Hematopoietic multipotent progenitor cell treated with erythropoietin and hydrocortisone succinate and interleukin-3 and kit ligand, for 6 days (in vitro differentiated cells): ENCODE measurements at places on chromosomes 4 and X.
A peak's percentile ranks its signal among the peaks of the same experiment; 100 is the strongest.

DNA sequence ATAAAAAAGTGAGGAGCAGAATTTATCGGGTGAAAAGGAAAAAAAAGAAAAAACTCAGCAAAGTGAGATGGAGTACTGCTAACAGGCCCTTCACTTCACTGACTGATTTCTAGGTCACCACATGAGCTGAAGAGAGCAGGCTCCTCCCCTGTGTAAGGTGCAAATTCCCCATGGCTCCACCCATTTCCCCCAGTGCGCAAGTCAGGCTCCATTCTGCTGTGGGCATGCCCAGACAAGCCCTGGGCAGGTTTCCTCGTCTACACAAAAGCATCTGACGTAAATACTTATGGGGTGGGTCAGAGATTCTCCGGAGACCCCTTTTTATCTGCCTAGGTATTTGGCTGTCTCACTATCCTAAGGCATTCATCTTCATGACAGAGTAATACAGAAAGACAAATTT is 157.9 kb downstream of the MAGEB5 start:
- DNase-seq, result no peak

- no peak for DNase-seq
Observed at GRCh38 chr4:176436293-176436973, 116.7 kb downstream of the SPCS3 start.

DNA sequence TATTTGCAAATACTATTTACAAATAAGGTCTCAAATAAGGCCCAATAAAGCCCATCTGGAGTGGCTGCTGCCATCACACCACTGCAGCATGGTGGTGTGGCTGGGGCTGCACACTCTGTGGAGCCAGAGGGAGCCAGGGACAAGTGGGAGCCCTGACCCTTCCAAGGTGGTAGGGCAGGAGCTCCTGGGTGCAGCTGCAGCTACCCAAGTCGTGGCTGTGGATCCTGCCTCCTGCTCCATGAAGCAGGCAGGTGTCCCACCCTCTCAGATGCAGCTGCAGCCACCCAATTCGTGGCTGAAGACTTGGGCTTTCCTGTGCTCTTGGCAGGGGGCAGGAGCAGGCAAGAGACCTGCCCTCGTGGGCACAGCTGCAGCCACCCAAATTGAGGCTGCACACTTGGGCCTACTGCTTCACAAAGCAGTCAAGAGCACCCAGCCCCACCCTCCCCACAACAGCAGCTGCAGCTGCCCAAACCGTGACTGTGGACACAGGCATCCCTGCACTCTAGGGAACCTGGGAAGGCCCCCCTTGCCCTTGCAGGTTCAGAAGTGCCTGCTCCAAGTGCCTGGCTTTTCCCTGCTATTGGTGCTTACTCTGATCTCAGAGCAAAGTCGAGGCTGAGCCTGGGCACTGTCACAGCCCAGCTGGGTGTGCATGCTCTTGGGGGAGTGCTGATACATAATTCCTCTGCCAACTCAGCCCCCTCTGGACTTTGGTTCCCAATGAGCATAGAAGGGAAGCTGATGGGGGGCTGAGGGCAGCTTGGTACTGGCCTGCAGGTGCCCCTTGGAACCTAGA is 614.8 kb downstream of the PCDH18 start:
- DNase-seq, result no peak

- peak; percentile 68 for DNase-seq
Observed at GRCh38 chr4:143482840-143483239, 30.7 kb upstream of the SMARCA5 start.

- peak; percentile 72 for DNase-seq
Observed at GRCh38 chr4:113837397-113837796, 75.9 kb upstream of the CAMK2D start.

DNA sequence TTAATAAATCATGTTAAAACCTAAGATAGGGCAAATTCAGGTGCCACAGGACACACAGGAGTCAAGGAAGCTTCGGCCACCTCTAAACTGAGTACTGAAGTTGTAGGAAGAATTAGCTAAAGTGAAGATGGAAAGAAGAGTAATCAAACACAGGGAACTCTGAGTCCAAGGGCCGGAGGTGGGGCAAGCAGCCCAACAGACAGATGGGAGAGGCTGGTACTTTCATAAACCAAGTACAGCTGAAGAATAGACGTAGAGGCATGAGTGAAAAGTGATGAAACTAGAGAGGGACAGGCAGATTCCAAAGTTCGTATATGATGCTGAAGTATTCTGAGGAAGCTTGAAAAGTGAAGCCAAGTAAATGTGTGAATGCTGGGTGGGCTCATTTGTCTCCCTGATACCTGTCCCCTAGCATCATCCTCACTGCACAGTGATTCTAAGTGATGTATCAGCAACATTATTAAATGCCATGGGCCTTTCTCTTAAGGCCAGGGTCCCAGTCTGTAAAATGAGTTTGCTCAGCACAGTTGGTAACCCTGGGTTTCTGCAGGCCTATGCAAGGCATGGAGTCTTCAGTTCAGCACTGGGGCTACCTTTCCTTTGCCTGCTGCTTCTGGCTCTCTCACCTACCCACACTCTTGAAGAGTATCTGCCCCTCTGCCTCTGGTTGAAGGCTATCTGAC is 203.3 kb downstream of the NR3C2 start:
- no peak for DNase-seq

DNA sequence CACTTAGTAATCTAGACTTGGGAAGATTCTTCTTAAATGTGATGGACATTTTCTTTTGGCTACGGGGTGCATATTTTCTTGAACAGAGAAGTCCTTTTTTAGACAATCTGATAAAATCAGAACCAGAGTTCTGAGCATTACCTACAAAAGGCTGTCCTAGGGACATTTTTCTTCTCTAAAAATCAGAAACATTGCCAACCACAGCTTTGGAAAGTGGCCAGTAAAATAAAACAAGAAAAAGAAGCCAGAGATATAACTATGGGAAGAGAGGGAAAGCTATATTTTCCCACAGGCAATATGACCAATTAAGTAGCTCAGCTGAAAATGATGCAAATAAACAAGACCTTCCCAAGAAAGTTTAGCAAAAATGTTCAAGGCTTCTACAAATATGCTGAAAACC is 55.9 kb downstream of the MXRA5 start:
- no peak for DNase-seq

DNA sequence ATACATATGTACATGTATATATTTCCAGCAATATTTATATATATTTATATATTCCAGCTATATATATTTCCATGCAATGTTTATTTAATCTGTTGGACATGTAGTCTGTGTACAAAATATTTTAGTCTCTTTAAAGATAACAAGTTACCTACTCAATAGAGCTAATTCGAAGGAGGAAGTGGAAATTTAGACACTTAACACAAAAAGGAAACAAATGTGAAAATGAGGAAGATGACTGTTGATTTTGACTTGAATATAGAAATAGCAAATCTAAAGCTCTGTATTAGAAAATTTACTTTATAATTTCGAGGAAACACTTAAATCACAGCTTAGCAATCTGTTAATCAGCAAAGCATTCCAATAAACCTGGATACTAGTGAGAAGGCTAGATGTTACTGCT is 1064.4 kb downstream of the PCDH7 start:
- no peak for DNase-seq

- DNase-seq, result no peak
Observed at GRCh38 chr4:120673696-120674095, 248.8 kb downstream of the PRDM5 start.

DNA sequence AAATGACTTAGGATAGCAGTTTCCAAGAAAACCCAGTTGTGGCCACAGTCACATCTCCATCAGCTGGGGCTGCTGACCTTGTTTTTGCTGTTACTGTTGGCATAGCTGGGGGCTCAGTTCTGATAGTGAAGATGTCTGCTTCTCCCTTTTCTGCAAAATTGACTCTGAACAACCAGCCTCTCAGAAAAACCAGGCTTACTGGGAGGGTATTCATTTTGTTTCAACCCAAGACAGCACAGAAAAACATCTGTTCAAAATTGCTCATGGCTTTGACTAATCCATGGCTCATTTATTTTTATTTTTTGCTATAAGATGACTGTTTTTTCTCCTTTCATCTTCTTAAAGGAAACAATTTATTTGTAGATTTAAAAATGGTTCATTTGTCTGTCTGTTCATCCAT is 53.1 kb downstream of the RASL11B start:
- no peak for DNase-seq

- DNase-seq, result no peak
Observed at GRCh38 chr4:184873054-184873453, 47.3 kb upstream of the ACSL1 start.
